ENCODE measurements at places on chromosomes 1 and 21.

- no peak for DNase-seq
These were observed 47.2 kb downstream of the VPS26C start for GRCh38 chr21:37219761-37220432.

- DNase-seq, result no peak
These were observed 16.2 kb downstream of the RHOU start for GRCh38 chr1:228751360-228752098.

DNA sequence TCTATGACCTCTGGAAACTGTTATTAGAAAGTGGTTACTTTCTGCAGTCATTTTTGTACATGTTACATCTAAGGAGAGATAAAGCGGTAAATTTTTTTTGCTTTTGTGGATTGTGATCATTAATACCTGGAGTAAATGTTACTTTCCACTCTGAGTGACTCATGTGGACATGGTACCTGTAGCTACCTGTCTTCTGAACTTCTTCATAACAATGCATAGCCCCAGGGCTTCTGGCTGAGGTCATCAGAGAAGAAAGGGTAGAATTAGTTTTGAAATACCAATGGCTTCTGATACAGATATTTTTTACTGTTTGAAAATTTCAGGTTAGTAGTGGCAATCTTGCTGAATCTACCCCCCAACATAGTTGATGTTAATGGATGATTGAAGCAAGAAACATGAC, 489.3 kb downstream of the RWDD3 start:
- DNase-seq, result no peak

DNA sequence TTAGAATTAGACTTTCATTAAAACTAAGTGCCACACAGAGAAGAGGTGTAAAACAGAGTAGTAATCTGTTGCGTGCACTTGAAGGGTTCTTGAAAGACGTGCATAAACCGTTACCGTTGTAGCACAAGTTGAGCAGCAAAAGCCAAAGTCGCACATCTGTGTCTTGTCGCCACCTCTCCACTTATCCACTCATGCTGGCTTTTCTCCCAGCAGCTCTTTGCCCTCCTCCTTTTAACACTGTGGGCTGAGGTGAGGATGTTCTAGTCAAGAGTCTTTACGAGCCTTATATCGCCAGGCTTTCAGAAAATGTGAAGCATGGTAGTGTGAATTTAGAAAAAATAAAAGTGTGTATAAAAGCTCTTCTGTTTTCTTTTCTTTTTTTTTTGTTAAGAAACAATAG, 48.0 kb downstream of the NR5A2 start:
- DNase-seq, result peak; percentile 6

DNA sequence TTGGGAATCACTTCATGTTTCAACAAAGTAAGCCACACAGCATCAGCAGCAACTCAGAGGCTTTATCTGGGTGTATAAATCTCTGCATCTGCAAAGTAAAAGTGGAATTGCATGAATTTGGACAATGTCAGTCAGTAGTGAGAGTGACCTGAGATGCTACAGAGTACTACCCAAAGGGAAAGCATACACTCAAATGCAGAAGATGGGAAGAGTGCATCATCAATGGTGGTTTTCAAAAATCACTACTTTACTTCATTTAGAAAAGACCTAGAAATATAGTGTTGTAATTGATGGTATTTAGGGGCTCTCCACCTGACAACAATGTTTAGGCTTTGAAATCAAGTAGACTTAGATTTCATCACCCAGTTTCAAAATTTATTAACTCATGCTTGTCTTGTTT, 24.5 kb upstream of the PKN2 start:
- no peak for DNase-seq

DNA sequence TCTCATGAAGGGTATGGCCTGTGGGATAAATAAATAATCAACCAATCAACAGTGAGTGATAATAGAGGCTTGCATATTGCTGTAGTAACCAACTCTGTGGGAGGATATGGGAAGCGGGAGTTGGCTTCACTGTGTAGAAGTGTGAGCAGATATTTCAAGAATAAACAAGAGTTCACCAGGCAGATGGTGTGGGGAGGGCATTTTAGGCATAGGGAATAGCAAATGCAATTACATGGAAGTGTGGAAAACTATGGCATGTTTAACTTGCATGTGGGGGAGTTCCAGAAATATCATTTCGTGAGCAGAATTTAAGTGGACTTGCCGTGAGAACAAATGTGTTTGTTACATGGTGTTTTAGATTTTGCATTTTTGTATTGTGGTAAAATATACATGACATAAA, 95.2 kb downstream of the SPATA46 start:
- DNase-seq, result no peak

- no peak for DNase-seq
These were observed 42.2 kb downstream of the RNF220 start for GRCh38 chr1:44447051-44447810.

- DNase-seq, result no peak
These were observed 10.3 kb upstream of the PROX1 start for GRCh38 chr1:213977486-213977842.

GRCh38 chr1:187844313-187844712, 1015.6 kb downstream of the PLA2G4A start:
- DNase-seq, result no peak

GRCh38 chr1:22287946-22288520, 145.1 kb upstream of the WNT4 start:
- no peak for DNase-seq

GRCh38 chr1:58592522-58593134, 15.6 kb upstream of the TACSTD2 start:
- peak; percentile 69 for DNase-seq

GRCh38 chr1:31802190-31803150, 13.4 kb downstream of the SPOCD1 start:
- no peak for DNase-seq

- no peak for DNase-seq
These were observed 5.6 kb downstream of the C1orf35 start for GRCh38 chr1:228097333-228098081.

GRCh38 chr1:107171333-107171732, 30.5 kb downstream of the NTNG1 start:
- no peak for DNase-seq

Measured in NCI-H2171 treated with DMSO at 0.1 percent for 48 hours (cell line).